ENCODE measurements at places on chromosomes 3 and 15.

GRCh38 chr3:4818164-4818563 is 161.1 kb upstream of the BHLHE40 start:
- no peak for DNase-seq

- no peak for DNase-seq
These were observed 181.7 kb downstream of the TCF12 start for GRCh38 chr15:57100136-57100539.

DNA sequence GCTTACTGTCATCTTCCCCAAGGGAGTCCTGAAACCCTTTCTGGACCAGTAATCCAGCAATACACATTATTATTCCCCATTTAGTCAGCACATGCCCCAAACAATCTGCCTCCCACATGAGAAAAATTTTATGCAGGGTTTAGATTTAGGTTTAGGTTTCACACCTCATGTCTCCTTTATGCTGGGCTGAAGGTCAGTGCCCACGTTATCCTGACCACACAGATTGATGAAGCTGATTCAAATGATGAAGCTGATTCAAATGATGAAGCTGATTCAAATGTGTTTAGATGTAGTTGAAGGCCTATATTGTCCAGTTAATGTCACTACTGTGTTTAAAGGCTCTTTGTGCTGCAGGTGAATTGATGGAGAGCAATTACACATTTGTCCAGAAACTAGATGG is 18.1 kb upstream of the ZBED2 start:
- no peak for DNase-seq

- DNase-seq = no peak
These were observed 87.1 kb upstream of the MYZAP start for GRCh38 chr15:57504599-57504940.

DNA sequence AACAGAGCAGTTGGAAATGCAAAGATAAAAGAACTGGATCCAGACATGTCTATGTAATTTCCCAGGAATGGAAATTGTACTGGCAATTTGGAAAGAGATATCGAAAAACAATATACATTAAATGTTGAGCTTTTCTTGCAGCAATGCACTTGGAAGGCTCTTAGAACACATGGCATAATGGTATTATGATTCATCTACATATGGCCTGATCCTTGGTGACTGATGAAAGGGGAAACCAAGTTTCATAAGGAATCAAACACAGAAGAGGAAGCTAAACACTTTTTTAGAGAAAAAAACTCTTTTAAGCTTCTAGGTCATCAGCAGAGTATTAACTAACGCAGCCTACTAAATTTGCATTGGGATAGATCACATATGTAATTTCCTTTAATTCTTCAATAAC is 12.4 kb upstream of the GREM1 start:
- DNase-seq = no peak

GRCh38 chr3:81476692-81477091 is 284.8 kb downstream of the GBE1 start:
- no peak for DNase-seq

GRCh38 chr3:121752261-121752660 is 2.7 kb upstream of the GOLGB1 start:
- DNase-seq = no peak

DNA sequence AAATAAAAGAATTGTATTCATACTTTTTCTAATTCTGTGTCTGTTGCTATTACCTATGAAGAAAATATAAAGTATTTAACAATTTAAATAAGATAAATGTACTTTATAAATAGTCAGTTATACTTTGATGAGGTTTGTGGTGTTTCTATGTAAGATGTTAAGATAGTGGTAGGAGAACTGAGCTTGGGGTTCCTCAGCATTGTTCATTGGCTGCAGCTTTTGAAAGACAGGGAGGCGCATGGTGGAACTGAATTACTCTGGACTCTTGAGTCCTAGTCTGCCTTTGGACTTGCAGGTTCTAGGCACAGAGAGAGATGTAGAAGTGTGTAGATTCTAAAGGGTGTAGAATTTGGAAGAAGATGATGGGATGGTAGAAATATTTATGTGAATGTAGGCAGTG is 23.1 kb downstream of the LMLN start:
- no peak for DNase-seq

DNA sequence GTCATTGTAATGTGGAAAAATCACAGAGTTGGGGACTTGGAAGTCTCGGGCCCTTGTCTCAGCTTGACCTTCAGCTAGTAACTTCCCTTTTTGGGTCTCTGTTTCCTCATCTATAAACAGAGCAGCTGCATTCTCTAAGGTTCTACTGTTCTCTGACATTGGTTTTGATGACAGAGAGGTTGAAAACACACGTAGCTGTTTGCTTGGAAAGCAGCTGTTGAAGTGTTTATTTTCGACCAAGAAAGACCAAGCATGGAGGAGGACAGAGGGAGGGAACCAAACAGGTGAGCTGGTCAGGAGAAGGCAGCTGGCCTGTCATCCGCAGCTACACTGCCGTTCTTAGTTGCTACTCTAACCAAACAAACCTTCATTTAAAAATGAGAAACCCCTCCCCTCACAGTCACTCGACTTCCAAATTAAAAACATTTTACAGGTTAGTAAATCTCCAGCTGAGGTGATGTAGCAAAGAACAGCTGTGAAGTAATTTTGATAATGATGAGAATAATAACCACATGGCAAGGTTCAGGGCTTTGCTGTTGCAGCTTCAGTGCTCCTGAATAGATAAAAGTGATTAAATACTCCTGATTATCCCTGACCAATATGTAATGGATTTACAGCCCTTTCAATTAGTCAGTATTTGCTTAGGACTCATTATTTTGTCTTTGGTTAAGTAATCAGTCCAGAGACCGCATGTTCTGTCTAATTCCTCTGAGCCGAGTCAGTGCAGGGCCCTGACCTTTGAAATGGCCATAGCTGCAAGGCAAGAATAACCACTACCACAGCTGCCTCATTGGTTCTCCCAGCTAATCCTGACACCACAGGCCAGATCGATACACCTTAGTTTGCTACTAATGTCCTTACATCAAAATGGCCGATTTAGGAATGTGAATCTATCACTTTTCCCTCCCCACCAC is 65.3 kb downstream of the MEIS2 start:
- DNase-seq = no peak

DNA sequence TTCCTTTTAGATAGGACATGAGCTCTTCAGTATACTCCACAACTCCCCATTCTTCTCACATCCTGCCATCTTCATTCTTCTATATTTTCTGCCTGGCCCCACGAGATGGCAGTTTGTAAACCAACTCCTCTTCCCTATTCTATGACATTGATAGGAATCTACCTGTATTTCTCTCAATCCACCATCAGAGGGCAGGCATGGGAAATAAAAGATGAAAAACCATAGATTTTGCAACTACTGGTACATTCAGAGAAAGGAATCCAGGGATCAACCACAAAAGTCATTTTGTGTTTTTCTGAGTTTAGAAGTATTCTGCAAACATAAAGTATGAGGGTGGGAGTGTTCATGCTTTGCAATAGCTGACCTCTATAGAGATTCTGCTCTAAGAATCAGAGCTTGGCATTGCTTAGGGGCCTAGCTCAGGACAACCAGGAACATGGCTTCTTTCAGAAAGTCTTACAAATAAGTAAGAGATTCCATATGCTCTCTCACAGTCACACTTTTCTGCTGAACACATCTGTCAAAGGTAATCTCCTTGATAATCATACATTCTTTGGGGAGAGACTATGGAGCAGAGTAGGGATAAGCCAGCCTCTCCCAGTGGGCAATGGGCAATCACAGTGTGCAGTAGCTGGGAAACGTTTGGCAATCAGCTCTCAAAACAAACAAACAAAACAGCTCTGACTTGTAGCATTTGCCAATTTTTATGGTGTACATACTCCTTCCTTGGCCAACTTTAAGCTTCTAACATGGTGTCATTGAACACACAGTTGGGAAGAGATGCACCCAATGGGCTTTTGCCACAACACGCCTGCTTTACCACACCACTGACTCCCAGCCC is 43.1 kb upstream of the SLC25A36 start:
- no peak for DNase-seq

DNA sequence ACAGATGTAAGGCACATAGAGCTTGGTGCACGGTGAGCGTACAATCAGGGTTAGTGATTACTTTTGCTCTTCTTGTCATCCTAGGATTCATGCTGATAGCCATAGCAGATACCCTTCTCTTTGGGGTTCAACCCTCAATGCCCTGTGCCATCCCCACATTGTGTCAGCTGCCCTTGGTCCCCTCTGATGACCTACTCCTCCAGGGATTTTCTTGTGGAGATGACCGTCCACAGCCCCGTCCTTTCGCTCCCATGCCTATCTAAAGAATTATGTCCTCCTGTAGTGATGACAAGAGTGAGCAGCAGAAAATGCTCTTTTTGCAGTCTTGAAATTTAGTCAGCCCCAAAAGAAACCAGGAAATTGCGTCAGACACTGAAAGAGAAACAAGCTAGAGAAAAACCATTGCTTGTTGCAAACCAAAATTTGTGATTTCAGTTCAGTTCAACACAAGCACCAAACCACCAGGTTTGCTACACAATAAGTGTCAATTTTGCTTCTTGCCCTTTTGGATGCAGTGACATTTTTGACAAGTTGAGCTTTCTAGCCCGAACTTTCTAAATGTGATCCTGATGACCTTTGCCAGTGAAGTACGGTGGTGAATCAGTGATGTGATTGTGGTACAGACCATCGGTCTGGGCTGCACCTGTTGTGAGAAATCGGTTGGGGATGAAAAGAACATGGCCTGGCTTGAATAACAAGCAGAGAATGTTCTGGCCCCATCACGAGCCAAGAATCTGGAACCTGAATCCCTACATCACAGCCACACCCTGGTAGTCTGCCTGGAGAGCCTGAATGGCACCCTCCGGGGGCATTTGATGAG is 41.3 kb downstream of the CMTM7 start:
- no peak for DNase-seq

DNA sequence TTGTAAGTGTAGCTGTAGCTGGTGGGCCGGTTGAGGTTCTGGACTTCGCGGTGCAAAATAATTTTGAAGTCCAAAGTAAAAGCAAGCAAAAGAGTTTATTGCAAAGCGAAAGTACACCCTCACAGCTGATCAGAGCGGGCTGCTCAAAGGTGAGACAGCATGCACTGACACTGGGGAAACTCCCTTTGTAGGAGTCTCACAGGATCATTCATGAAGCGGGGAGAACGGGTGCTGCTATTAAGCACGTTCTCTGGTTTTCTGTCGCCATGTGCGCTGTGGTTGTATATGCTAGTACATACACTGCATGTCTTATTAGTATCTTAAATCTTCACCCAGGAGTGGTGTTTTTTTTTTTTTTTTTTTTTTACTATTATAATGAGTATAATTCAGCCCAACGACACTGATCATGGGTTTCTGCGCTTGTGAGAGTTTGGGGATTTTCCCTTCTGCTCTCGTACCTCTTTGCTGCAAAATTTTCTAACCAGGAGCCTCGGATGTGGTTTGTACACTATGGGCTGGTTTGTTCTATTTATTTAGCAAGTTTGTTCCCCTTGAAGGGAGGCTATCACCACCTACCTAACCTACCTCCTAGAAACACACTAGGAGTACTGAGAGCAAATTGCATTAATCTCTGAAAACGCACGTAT is 1.4 kb upstream of the AP4E1 start:
- DNase-seq = no peak

DNA sequence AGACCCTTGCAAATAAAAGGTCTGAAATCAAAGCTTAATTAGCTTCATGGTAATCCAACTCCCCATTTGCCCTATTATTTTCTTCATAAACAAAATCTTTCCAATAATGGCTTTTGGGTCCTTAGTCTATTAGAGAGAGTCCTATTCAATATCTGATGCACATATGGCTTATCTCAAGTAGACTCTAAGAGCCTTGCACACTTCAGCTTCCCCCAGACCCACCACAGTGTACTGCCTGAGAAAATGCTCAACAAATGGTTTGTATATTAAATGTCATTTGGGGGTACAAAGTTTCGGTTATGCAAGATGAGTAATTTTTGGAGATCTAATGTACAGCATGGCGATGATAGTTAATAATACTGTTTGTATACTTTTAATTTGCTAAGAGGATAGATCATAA is 28.9 kb downstream of the FSTL1 start:
- no peak for DNase-seq

DNA sequence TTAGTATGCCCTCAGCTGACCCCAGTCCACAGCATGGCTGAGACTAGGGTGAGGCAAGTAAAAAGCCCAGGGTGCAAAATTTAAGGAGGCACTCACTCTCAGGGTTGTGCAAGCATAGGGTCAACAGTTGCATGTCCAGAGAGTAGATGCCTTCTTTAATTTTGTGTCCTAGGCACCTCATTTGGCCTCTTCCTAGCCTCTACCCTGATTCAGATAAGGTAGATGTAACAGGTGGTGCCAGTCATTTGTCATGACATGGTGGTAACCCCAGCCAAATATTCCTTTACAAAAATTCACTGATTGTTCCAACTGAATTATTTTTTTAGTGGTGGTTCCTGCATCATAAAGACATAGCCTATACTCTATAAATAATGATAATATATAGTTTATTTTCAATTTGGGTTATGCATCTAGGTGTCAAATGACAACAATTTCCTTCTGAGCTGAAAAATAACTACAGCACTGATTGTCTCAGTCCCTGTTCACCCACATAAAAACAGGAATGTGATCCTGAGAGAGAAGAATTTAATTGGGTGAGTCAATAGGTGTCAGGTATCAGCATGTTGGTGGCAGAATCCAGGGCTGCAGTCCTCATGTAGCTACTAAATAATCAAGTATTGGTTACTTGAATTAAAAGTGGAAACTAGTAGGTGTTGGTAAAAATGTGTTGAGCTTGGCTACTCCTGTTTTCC is 44.2 kb upstream of the TIPARP start:
- no peak for DNase-seq

DNA sequence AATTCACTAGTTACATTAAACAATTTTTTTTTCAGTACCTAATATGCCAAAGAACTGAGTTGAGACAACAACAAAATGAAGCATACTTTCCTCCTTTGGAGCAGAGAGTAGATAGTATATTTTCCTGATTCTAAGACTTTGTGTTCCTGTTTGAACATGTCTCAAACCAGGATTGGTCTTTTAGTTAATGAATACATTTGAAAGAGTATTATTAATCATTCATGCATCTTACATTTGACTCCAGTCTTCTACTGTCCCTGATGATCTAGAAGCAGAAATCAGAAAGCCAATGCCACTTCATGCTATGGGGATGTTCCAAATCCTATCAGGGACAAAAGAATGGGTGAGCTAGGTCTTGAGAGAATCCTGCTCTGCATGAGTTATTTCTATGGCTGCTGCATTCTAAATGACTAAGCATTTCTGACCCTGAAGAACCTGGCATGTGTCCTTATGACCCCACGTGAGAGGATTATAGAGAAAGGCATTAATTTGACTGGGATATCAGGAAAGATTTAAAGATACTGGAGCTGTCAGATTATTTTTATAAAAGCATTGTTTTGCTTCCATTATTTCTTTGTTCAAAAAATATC is 32.9 kb upstream of the MBNL1 start:
- DNase-seq = no peak
